CD8-positive, alpha-beta memory T cell (primary cell): ENCODE measurements at places on chromosomes 1 and 21. TPM values are rescaled to one million over a fixed set of nuclear protein-coding genes. Genes with fewer than 3 reads are reported as not detected.

The GPA33 gene
- total RNA-seq, result 0.66 TPM

GRCh38 chr1:183163316-183163715 is 22.7 kb upstream of the LAMC2 start:
- no peaks in the 10 kb centered on the region for H3K36me3 ChIP-seq
- no peak overlapping the region for H3K4me3 ChIP-seq
- no peak overlapping the region for H3K27ac ChIP-seq
- H3K27me3 ChIP-seq, result no peaks in the 10 kb centered on the region
- no peaks in the 10 kb centered on the region for H3K4me1 ChIP-seq

The KCNJ9 gene
- total RNA-seq, result not detected

DNA sequence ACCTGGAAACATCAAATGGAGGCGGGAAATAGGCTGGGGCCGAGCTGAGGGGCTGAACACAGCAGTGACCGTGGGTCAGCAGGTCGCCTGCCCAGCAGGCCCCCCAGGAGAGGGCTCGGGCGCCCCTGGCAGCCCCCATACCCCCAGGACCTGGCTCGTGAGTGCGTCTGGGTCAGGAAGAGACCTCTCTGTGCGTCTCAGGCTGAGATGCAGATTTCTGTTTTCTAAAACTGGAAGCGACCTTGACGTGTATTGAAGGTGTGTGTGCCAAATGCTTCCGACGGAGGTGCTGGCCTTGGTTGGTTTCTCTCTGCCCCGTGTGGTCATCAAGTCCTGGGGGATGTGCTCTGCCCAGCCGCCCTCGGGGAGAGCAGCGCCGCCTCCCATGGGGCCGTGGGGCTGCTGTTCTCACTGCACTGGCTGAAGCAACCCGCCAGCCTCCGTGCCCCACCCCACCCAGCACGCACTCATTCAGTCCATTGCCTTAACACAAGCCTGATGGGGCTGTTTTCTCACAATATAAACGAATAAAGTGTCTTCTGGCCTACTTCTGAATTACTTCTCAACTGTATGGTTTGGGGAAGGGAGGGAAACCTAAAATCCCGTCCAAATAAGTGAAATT is 7.4 kb downstream of the PEX10 start:
- no peaks in the 10 kb centered on the region for H3K4me1 ChIP-seq
- H3K27me3 ChIP-seq, result no peaks in the 10 kb centered on the region
- H3K27ac ChIP-seq, result no peak overlapping the region
- peaks cover 49% of the 10 kb centered on the region for H3K36me3 ChIP-seq
